ENCODE measurements at places on chromosomes 5 and 9.

DNA sequence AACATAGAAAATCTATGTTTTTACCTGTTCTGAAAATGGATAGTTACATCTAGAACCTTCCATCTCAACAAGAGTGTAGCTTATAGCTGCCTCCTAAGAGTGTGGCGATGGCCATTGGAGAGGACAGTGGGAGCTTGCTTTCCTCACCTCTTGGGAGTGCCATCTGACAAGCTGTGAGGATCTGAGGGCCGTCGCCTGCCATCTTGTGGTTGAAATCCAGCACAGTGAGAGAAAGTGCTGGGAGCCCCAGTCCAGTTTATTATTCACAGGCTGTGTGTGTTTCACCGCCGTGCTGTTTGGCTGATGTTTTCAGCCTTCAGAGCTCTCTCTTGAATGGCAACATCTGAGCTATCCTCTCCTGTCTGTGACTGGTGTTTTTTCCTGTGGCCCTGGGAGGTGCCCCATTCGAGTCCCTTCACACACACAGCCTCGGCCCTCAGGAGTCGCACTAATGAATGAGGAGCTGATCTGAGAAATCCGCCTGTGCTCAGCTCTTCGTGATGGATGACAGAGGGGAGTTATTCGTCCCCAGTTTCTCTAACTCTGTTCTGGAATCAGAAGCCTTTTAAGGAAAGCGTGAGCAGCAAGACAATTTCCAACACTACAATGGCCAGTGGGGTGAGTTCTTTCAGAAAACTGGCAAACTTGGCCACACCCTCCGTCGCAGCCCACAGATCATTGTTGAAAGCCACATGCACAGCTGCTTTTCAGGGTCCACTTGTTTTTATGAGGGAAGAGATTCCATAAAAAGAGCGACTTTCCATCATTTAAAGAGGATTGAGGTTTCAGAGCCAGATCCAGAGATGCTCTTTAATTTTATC lies 170.3 kb downstream of the PDZD2 start:
- no peak for DNase-seq

DNA sequence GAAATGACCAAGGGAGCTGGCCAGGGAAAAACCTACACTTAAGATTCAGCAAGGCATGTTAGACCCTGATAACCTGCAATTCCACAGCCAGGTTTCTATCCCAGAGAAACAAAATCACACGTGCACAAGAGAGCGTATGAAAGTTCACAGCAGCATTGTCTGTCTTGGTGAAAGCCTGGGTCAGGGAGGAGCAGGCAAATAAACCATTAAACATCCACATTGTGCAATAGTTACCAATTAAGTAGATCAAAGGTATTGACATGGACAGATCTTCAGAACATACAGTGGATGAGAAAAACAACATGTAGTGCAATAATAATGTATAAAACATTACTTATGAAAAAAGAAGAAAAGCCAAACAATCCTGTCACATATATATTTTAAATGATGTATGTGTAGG lies 15.9 kb upstream of the GPX3 start:
- no peak for DNase-seq

DNA sequence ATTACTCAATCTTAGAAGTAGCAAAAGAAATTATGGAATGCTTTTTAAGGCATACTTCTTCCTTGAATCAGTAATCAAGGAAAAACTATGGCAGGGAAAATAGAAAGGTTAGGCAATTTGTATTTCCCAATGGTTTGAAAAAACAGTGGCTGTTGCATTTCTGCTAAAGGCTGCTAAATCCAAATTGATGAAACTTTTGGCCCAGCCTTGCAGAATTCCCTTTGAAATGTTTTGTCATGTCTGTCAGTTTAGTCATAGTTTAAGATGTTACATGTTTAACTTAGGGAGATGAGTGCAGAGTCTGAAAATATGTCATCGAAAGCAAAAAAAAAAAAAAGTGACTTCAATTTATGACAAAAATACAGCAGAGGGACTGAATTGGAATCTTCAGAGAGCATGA lies 878.9 kb upstream of the WWC1 start:
- no peak for DNase-seq

GRCh38 chr9:123525424-123525823 lies 169.4 kb downstream of the CRB2 start:
- no peak for DNase-seq

DNA sequence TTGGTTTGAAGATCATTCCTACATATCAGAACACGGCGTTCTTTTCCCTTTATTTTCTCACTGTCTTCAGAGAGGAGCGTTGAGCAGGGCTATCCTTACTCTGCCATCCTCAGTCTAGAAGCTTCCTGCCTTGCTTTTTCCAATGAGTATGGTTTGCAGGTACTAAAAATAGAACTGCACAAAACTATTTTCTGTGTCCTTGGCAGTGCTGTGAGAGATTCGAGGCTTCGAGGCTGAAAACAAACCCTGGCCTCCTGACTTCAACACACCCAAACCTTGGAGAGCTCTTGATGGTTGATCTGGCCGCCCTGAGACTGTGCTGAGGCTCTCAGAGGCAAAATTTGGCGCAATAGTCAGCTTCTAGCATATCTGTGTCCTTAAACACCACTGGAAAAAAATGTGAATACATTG lies 78.9 kb downstream of the GOLPH3 start:
- no peak for DNase-seq
